Tongue (tissue), 3 donors: ENCODE measurements at places on chromosomes 1 and 21. TPM values are rescaled to one million over a fixed set of nuclear protein-coding genes. Genes with fewer than 3 reads are reported as not detected.

Gene MMP23B
- total RNA-seq: 18.1 TPM

Gene ZC3H12A
- 5.1 TPM for total RNA-seq

Gene LSS
- 36.5 TPM for total RNA-seq

Gene COL18A1
- total RNA-seq: 174 TPM

Gene SPRR5
- total RNA-seq: not detected

Gene MROH9
- not detected for total RNA-seq

Gene LCE5A
- total RNA-seq: not detected

Gene SLC30A10
- total RNA-seq: 2.2 TPM

Gene CXADR
- 23.8 TPM for total RNA-seq

Gene NTMT2
- not detected for total RNA-seq

Gene RNU1-1
- under 0.01 TPM for total RNA-seq

Gene LCE1C
- not detected for total RNA-seq

Gene FMO5
- total RNA-seq: 1.5 TPM

Gene TPTE
- total RNA-seq: not detected

Gene KLHDC9
- 3.3 TPM for total RNA-seq

Gene SPATA21
- not detected for total RNA-seq

Gene C1orf210
- 1.0 TPM for total RNA-seq

Gene ATXN7L2
- total RNA-seq: 2.2 TPM

Gene TMEM61
- not detected for total RNA-seq

Gene SPRR2F
- not detected for total RNA-seq

Gene PHLDA3
- 33.1 TPM for total RNA-seq

Gene GJA5
- 15.4 TPM for total RNA-seq

Gene SPATA1
- total RNA-seq: 1.1 TPM

Gene RGS5
- 35.8 TPM for total RNA-seq

Gene RAB29
- 5.9 TPM for total RNA-seq

Gene PTGFR
- 27.3 TPM for total RNA-seq

Gene LCE1E
- not detected for total RNA-seq

Gene F5
- 0.62 TPM for total RNA-seq

Gene DCST2
- total RNA-seq: 0.41 TPM

Gene HLX
- total RNA-seq: 8.3 TPM

Gene BEND5
- 17.5 TPM for total RNA-seq

Gene LCE3D
- total RNA-seq: not detected

Gene BGLAP
- total RNA-seq: 1.0 TPM

Gene NBPF4
- not detected for total RNA-seq

Gene FAM131C
- 0.72 TPM for total RNA-seq

Gene WNT3A
- total RNA-seq: 1.6 TPM

Gene IL19
- total RNA-seq: not detected

Gene FALEC
- total RNA-seq: not detected

Gene TMEM52
- total RNA-seq: 25.6 TPM

Gene SH2D2A
- not detected for total RNA-seq

Gene FCGR3B
- 1.4 TPM for total RNA-seq

Gene TNFRSF18
- 3.0 TPM for total RNA-seq

Gene SPRR3
- 58.0 TPM for total RNA-seq

Gene RGS18
- 2.7 TPM for total RNA-seq

Gene ELF3
- 122 TPM for total RNA-seq

Gene KRTAP19-6
- total RNA-seq: not detected

Gene DNAJC8
- 33.7 TPM for total RNA-seq

Gene TDRD5
- 0.82 TPM for total RNA-seq

Gene TMEM82
- total RNA-seq: not detected

Gene PAQR6
- 1.0 TPM for total RNA-seq

Gene VWA5B1
- 0.31 TPM for total RNA-seq

Gene ANKRD65
- total RNA-seq: 13.4 TPM

Gene SLC44A5
- total RNA-seq: 0.82 TPM
